ENCODE measurements at places on chromosomes 3 and 15.

DNA sequence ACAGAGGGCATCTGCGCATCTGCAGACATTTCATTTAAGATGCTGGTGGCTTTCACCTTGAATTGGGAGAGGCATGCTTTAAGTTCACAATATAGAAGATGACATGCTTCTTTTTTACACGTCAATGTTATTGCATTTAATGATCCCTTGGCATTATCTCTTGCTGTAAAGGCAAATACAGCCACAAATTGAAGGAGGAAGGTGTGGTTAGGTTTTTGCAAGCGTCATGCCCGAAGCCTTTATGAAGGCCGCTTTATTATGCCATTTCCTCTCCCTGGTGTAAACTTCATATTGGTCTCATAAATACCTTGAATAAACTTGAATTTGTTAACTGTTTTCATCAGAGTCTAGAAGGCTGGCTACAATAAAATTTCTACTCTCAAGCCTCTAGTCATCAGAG, 212.7 kb downstream of the PDZRN3 start:
- DNase-seq: no peak

GRCh38 chr15:40891810-40892446, 2.3 kb upstream of the VPS18 start:
- DNase-seq: peak; percentile 75

GRCh38 chr3:78894787-78895186, 873.0 kb downstream of the ROBO1 start:
- no peak for DNase-seq

- no peak for DNase-seq
Measured at GRCh38 chr15:38622908-38623307, 58.3 kb upstream of the RASGRP1 start.

GRCh38 chr3:40980467-40980866, 218.8 kb upstream of the CTNNB1 start:
- DNase-seq: no peak

- no peak for DNase-seq
Measured at GRCh38 chr3:126749931-126750755, 46.1 kb downstream of the CHCHD6 start.

- peak; percentile 6 for DNase-seq
Measured at GRCh38 chr3:35484929-35485530, 154.3 kb upstream of the ARPP21 start.

GRCh38 chr3:178500631-178501030, 35.6 kb upstream of the KCNMB2 start:
- DNase-seq: no peak

DNA sequence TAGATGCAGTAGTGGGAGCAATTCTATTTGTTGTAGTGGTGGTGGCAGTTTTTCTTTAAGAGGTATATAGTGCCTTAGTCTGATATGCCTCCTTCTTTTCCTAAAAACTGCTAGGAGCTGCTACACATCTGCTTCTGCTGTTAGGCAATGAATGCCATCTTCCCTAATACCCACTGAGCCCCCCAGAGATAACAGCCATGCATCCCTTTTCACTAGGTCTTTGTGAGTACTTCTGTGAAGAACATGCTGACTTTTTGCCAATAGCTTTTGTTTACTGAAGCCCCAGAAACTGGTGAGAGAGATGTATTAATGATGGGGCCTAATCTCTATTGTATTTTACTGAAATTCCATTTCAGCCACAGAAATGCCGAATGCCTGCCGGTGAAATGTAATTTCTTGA, 92.6 kb upstream of the CHL1 start:
- no peak for DNase-seq

All from choroid plexus epithelial cell (primary cell).